ENCODE measurements at places on chromosomes 13 and 19. TPM values are rescaled to one million over a fixed set of nuclear protein-coding genes. Genes with fewer than 3 reads are reported as not detected.

DNA sequence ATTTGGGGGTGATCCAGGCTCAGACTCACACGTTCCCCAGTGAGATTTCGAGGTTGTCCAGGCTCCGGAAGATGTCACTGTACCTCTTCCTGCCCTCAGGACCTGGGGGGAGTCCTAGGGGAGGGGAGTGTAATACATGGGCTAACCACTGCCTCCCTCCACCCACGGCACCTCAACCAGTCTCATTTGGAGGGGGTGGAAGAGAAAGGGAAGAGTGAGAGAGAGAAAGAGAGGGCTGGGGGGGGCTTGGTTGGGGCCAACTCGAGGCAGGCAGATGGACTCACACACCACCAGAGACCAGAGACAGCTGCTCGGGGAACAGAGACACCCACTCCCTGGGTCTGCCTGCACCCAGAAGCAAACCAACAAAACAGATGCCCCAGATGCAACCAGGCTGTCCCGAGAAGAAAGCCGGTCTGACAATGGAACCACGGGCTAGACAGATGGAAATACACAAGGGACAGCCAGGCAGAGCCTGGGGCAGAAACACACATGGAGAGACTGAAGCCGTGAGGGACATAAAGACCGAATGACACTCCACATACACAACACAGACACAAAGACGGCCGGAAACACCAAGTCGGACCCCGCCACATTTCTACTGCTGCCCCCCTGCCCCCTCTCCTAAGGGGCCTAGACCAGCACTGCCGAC lies 825 bp downstream of the GMIP start:
- peaks cover 16% of the 10 kb centered on the region for H3K36me3 ChIP-seq
- no peaks in the 10 kb centered on the region for H3K27me3 ChIP-seq
- DNase-seq = no peak
- H3K4me3 ChIP-seq = peak overlapping the region; percentile 96
- peak overlapping the region; percentile 99 for H3K27ac ChIP-seq

Gene ELSPBP1
- not detected for total RNA-seq

DNA sequence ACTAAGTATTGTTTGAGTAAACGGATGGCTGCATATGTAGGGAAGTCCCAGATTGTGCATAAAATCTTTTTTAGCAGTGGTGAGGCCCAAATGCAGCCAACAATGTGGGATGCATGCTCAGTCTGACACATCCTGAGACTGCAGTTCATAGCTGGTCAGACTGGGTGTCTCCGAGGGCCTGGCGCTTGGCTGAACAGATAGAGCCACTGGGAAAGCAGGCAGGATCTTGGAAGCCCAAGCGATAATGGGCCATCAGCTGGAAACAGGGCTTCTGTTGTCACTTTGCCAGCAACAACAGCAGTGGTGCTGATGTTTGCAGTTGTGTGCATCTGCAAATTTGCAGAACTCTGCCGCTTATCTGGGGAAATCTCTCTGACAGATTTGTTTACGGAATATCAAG lies 36.1 kb downstream of the MTUS2 start:
- no peak overlapping the region for H3K27ac ChIP-seq
- H3K4me1 ChIP-seq = no peaks in the 10 kb centered on the region
- H3K36me3 ChIP-seq = no peaks in the 10 kb centered on the region
- no peak for DNase-seq
- H3K27me3 ChIP-seq = no peaks in the 10 kb centered on the region
- H3K4me3 ChIP-seq = no peak overlapping the region

- no peak for DNase-seq
- no peaks in the 10 kb centered on the region for H3K27me3 ChIP-seq
- H3K36me3 ChIP-seq = no peaks in the 10 kb centered on the region
These were observed 524 bp downstream of the NAA16 start for GRCh38 chr13:41311406-41312175.

DNA sequence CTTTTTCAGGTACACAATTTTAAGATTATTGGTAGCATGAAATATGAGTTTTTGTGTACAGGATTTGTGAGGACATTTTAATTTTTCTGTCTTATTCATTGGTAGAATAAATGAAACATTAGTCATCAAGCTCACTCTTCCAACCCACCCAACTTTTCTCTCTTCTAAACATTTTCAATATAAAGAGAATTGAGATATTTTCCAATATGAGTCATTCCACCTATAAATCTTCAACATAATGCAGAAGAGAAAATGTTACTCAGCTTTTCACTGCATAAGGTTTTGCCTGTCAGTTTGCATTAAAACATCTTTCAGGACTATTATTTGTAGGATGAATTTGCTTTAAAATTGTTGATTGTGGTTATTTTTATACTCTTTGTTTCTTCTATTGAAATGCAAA lies 330.7 kb downstream of the PCDH20 start:
- H3K4me3 ChIP-seq = no peak overlapping the region
- no peak for DNase-seq
- H3K27me3 ChIP-seq = no peaks in the 10 kb centered on the region
- no peaks in the 10 kb centered on the region for H3K36me3 ChIP-seq
- no peak overlapping the region for H3K27ac ChIP-seq
- no peaks in the 10 kb centered on the region for H3K4me1 ChIP-seq

DNA sequence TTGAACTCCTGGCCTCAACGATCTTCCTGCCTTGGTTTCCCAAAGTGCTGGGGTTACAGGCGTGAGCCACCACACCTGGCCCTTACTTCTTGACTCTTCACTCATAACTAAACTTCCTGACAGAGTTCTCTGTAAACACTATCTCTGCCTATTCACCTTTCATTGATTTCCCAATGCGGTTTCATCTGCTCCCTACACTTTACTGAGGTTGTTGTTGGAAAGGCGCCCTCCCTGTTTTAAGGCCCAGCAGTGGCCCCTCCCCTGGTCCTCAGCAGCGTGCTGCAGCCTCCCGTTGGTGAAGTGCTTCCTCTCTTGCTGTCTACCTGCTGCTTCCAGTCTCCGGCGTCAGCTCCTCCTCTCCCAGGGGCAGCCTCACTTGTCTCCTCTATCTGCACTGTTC lies 26.7 kb upstream of the CEBPA start:
- no peak overlapping the region for H3K27ac ChIP-seq
- no peak overlapping the region for H3K4me3 ChIP-seq
- no peak for DNase-seq
- no peaks in the 10 kb centered on the region for H3K27me3 ChIP-seq

Gene TRAPPC6A
- total RNA-seq = 66.8 TPM

- no peaks in the 10 kb centered on the region for H3K36me3 ChIP-seq
- H3K27ac ChIP-seq = no peak overlapping the region
- peaks cover 12% of the 10 kb centered on the region for H3K4me1 ChIP-seq
- H3K27me3 ChIP-seq = no peaks in the 10 kb centered on the region
- DNase-seq = no peak
These were observed 60.9 kb downstream of the WDFY2 start for GRCh38 chr13:51645154-51645650.

- H3K27me3 ChIP-seq = no peaks in the 10 kb centered on the region
- no peaks in the 10 kb centered on the region for H3K4me1 ChIP-seq
- no peak for DNase-seq
- H3K36me3 ChIP-seq = no peaks in the 10 kb centered on the region
- H3K27ac ChIP-seq = no peak overlapping the region
These were observed 120.0 kb upstream of the ZNF536 start for GRCh38 chr19:30252214-30252613.

Gene FAM83E
- 2.5 TPM for total RNA-seq

- no peaks in the 10 kb centered on the region for H3K4me1 ChIP-seq
- H3K27ac ChIP-seq = no peak overlapping the region
- H3K4me3 ChIP-seq = no peak overlapping the region
- peaks cover 3% of the 10 kb centered on the region for H3K36me3 ChIP-seq
- H3K27me3 ChIP-seq = no peaks in the 10 kb centered on the region
These were observed 150.7 kb downstream of the ABCC4 start for GRCh38 chr13:95150555-95150954.
